ENCODE measurements at places on chromosomes 2 and 18.

- DNase-seq = no peak
Measured at GRCh38 chr2:201218780-201219179, 35.8 kb downstream of the CASP10 start.

GRCh38 chr2:174635776-174636404, 38.3 kb upstream of the WIPF1 start:
- DNase-seq = no peak

DNA sequence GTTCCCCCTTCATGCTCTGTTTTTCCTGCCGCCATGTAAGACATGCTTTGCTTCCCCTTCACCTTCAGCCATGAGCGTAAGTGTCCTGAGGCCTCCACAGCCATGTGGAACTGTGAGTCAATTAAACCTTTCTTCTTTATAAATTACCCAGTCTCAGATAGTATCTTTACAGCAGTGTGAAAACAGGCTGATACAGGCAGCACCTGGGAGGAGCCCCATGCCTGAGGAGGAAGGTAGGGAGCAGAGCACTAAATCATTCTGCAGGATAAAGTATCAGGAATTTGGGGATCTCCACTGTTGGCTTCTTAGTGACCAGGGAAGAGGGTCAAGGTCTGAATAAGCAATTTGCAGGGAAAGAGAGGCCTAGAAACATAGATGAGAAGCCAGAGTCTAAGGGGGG, 78.0 kb downstream of the KCNF1 start:
- DNase-seq = no peak

DNA sequence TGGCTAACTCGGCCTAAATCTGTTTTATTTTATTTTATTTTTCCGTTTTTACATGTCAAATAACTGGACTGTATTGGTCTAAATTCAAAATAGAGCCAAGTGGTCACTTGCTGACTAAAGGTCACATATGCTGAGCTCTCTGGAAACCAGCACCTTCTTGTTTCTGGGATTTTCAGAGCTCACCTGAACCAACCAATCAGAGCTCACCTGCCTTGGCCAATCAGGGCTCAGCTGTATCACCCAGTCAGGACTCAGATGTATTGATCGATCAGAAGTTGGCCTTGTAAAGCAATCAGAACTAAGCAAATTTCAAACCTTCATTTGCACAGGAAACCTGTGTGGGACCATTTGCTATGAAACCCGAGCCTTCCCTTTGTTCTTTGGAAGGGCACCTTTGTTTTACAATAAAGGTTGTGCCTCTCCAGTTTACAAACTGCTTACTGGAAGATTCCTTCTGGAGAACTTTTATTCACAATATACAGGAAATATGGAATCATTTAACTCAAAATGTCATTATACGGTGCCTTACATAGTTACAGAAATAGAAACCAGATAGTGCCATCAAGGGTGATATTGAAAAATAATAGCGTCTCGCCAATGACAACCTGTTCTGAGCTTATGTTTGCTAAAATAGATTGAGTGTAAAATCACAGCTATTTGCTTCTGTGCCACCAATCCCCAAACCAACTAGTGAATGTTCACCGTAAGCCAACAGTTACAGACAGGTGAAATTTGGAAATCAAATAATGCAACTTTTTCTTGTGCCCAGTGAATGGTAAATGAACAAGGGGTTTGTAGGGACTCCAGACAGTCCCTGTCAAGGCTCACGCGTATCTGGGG, 17.3 kb upstream of the PSD4 start:
- no peak for DNase-seq

GRCh38 chr2:85215081-85215447, 81.9 kb downstream of the TCF7L1 start:
- no peak for DNase-seq

GRCh38 chr2:127650041-127650784, 4.3 kb downstream of the GPR17 start:
- DNase-seq = no peak

DNA sequence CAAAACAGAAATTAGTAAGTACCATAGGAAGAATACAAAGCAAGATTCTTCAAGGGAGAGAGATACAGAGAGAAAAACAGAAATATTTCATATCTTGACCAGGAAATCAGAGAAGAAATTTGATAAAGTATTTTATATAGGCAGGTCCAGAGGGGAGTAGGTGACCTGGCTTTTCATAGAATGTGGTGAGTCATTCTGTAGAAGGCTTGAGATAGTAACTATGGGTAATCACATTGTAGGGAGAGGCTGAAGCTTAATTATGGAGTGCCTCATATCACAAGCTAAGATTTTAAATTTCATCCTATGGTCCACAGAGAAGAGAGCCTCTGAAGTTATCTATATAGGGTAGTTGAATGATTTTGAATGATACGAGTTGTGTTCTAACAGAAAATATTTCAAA, 195.0 kb upstream of the CYRIA start:
- DNase-seq = no peak
